Central memory CD4-positive, alpha-beta T cell (primary cell): ENCODE measurements at places on chromosomes 7 and 10.

DNA sequence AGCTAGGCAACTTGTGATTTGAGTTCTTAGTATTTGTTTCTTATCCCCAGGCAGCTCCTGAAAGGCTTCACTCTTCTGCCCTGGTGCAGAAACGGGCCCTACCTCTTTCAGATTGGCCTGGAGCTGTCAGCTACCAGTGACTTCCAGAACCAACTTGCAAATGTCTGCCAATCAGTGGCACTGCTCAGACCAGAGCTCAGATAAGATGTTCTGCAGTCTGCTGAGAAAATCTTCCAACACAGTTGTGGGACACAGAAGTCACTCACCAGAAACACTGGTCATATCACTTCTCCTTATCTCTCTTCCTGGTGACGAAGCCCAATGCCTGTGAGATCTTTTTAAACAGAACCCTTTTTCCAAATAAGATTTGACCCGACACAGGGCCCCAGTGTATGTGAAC, 81.9 kb upstream of the DUSP5 start:
- no peak for DNase-seq

- DNase-seq, result no peak
Observed at GRCh38 chr10:101896225-101896877, 52.8 kb upstream of the KCNIP2 start.

DNA sequence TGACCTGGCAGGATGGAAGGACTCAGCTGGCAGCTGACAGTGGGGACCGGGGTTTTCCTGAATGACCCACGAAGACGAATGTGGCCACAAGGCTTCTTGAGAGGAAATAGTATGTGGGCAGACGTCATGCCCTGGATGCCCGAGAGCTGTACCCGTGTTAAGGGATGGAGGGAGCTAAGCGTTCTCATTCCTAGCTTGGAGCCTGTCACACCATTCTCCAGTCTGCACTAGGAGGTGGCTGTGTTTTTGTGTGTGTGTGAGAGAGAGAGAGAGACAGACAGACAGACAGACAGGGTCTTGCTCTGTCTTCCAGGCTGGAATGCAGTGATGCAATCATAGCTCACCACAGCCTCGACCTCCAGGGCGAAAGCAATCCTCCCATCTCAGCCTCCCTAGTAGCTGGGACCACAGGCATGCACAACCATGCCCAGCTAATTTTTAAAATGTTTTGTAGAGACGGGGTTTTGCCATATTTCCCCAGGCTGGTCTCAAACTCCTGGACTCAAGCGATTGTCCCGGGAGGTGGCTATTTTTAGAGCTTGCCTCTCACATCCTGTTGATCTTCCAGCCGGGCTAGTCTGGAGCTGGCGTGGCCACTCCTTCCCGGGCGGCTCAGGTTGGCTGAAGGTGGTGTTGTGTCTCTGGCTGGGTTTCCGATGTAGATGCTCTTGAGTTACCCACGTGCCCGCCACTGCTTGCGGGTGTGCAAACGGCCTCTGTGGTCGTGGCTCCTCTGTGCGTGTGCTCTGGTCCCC, 2.1 kb downstream of the AMZ1 start:
- no peak for DNase-seq

- DNase-seq, result no peak
Observed at GRCh38 chr10:114607358-114607998, 50.6 kb downstream of the ABLIM1 start.

DNA sequence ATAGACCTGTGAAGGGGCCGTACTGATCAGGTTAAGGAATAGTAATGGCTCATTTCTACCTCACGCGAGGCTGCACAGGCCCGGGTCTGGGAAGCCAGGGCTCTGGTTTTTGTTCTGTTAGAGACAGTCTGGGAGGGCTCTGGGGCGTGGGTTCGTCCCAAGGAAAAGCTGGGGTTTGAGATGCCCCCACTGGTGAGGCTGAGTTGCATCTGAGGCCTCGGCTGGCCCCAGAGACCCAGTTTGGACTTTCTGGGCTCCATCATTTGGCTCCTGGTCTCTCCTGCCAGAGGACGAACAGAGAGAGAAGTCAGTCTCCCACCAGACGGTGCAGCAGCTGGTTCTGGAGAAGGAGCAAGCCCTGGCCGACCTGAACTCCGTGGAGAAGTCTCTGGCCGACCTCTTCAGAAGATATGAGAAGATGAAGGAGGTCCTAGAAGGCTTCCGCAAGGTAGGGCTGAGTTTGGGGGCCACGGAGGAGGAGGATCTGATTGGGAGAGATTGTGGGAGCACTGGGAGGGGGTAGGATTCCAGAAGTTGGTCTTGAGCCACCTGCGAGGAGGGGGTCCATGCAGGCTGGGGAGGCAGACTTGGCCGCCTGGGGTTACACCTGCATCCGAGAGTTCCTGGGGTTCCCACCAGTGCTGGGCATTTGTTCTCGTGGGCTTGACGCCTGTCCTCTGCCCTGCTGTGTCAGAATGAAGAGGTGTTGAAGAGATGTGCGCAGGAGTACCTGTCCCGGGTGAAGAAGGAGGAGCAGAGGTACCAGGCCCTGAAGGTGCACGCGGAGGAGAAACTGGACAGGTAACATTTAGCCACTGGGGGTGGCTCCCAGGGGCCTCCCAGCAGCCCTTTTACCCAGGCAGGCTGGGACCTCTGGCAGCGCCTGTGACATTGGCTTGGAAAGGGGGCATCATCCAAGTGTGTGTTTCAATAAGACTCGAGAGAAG, 22.5 kb upstream of the BTBD16 start:
- no peak for DNase-seq

DNA sequence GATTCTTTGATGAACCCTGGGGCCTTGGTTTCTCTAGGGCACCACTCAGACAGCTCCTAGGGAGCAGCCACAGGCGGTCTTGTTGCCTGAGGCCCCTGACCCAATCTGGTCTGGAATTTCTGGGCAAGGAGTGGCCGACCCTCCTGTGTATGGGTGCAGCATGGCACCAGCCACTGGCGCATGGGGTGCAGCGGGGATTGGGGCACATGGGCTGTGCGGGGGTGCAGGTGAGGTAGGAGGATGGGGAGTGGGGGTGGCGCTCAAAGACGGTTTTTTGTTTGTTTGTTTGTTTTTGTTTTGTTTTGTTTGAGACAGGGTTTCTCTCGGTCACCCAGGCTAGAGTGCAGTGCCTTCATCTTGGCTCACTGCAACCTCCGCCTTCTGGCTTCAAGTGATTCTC, 62.3 kb downstream of the HTR5A start:
- no peak for DNase-seq

DNA sequence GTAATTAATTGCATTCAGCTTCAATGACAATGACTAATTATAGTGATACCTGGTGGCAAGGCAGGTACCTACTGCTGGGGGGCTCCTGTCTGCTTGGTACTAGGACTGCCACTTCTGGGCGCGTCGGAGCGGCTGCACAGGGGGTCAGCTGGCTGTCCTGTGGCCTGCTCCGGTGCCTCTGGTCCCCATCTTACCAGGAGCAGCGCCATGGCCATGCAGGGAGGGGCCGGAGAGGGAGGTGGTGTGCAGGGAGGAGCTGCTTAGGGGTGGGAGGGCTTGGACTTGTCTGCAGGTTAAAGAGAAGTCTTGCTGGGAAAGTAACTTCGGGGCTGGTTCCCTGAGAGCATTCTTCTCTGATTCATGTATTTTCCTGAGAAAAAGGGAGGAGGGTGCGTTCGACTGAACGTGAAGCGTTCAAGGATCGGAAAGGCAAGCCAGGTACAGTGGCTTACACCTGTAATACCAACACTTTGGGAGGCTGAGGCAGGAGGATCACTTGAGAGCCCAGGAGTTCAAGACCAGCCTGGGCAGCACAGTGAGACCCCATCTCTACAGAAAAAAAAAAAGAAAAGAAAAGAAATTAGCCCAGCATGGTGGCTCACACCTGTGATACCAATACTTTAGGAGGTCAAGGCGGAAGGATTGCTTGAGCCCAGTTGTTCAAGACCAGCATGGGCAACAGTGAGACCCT, 15.4 kb downstream of the CUX1 start:
- DNase-seq, result no peak

DNA sequence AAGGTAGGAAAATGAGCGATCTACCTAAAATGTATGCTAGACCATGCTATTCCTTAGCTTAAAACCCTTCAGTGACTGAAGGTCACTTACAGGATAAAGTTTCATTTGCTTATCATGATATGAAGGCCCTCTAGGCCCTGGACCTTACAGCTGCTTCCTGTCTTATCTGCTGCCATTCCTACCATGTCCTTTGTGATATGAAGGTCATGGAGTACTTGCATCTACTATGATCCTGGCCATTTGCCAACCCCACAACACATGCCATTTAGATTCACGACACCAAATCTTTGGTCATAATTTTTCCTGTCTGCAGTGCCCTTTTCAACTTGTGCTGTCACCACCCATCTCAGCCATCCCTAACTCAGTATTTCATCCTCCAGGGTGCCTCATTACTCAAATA, 181.8 kb upstream of the MDFIC start:
- no peak for DNase-seq

DNA sequence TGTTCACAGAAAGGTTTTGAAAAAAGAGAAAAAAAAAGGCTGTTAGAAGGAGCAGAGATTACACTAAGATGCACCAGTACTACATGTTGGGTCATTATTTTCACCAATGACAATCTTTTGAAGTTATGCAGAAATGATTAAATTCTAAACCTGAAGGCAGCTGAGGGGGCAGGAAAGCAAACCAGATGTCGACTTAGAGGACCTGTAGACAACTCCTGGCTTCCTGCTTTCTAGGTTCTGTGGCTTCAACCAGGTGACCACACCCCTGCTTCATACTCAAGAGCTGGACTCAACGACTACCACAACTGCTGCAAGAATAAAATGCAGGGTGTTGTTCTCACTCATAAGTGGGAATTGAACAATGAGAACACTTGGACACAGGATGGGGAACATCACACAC, 30.0 kb downstream of the MYOF start:
- DNase-seq, result no peak

GRCh38 chr7:572416-573268, 53.0 kb upstream of the PDGFA start:
- no peak for DNase-seq

- no peak for DNase-seq
Observed at GRCh38 chr7:21401944-21402343, 25.9 kb upstream of the SP4 start.

GRCh38 chr7:105304040-105304895, 84.5 kb downstream of the SRPK2 start:
- DNase-seq, result no peak

DNA sequence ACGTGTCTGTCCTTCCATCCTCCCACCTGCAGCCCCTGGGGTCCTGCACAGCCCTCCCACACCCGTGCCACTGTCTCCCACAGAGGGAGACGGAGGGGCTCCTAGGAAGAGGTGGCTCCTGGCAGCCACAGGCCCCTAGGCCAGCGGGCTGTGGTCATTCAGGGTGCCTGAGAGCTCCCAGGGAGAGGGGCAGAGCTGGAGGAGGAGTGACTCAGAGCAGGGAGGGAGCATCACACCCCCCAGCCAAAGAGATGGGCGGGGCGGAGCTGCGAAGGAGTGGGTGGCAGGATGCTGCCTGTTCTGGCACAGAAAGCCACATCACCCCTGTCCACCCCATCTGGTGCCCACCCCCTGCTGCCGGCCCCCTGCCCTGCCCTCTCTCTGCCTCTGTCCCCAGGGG, 50.5 kb downstream of the STK32C start:
- no peak for DNase-seq

GRCh38 chr10:76231286-76231934, 800.0 kb downstream of the LRMDA start:
- DNase-seq, result no peak

GRCh38 chr10:102476466-102477141, 25.3 kb upstream of the C10orf95 start:
- DNase-seq, result no peak

- DNase-seq, result no peak
Observed at GRCh38 chr7:91242097-91242844, 22.0 kb upstream of the FZD1 start.

DNA sequence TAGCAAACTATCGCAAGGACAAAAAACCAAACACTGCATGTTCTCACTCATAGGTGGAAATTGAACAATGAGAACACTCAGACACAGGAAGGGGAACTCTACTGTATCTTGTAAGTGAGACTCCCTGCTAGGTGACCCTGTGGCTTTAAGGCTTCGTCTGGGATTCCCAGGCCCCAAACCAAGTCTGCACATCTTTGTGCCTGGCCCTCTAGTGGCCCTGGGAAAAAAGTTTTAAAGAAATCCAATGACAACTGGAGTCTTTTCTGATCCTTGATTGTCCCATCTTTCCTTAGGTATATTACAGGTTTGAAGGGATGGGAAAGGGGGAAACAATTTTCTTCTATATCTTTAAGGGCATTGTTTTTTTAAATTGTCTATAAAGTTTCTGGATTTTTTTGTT, 10.6 kb upstream of the LIPM start:
- DNase-seq, result no peak

- no peak for DNase-seq
Observed at GRCh38 chr10:70430493-70431445, 10.7 kb downstream of the NODAL start.

DNA sequence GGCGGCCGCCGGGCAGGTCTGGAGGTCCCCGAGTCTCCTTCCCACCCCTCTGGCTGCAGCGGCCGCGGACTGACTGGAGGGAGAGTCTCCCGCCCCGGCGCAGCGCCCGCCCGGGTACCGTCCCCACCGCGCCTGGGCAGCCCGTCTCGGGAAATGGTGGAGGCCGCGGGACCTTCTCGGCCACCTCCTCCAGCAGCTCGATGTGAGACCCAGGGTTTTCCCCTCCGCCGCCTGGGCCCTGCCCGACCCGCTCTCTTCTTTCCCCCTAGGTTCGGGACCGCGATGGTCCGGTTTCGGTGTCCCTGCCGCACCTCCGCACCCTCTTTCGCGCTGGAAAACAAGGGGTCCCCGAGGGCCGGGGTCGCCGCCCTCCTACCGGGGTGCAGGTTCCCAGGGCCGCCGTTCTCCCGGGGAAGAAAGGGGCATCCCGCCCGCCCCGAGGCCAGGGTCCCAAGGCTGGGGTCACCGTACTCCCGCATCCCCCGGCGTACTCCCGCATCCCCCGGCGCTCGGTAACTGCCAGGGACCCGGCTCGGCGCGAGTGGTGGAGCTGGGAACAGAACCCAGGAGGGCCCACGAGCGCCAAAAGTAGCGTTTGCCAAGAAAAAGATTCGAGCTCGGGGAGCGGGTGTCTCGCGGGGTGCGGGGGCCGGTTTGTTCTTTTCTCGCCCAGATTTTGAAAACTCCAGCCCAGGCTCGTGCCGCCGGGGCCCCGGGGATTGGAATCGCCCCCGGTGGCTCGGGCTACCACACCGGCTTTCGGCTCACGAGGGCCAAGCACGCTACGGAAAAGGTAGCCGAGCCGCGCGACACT, 3.4 kb downstream of the TNRC18 start:
- DNase-seq, result no peak

DNA sequence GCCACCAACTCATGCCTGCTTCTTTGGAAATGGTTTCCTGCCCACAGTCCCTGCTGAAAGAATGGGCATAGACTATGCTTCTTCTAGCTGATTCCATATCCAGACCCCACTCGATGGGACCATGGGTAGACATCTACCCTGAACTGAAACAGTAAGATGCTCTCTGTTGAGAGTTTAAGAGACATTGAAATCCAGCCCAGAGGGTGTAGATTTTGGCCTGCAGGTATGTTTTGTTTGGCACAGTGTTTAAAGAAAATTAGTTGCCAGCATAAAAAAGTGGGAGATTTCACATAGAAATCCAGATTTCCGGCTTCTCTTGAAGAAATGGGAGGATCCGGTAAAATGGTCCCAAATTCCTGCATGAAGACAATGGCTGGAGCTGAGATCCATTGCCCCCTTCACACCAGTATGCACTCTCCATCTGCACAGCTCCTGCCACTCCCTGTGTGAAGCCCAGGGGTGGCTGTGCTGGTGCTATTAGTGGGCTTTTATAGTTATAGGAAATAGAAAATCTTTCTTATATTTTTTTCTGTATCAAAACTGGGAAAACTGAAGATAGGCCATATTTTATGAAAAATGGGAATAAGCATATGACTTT, 218.1 kb downstream of the PTEN start:
- DNase-seq, result no peak
